ENCODE measurements at places on chromosomes 1 and 21.

DNA sequence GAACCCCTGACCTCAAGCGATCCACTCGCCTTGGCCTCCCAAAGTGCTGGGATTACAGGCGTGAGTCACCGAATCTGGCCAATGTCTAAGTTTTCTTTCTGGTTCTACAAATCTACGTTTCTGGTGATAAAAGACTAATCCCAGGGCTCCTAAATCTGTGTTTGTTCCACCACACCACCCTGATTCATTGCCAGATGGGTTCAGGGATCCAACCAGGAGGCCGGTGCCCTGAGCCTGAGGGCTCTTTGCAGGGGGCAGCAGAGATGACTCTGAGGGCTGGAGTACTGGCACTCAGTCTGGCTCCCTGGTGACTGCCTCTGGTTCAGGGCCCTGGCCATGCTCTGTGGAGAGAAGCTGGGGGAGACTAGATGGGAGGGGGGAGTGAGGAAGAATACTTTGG is 10.5 kb upstream of the OPRD1 start:
- no peak for DNase-seq

DNA sequence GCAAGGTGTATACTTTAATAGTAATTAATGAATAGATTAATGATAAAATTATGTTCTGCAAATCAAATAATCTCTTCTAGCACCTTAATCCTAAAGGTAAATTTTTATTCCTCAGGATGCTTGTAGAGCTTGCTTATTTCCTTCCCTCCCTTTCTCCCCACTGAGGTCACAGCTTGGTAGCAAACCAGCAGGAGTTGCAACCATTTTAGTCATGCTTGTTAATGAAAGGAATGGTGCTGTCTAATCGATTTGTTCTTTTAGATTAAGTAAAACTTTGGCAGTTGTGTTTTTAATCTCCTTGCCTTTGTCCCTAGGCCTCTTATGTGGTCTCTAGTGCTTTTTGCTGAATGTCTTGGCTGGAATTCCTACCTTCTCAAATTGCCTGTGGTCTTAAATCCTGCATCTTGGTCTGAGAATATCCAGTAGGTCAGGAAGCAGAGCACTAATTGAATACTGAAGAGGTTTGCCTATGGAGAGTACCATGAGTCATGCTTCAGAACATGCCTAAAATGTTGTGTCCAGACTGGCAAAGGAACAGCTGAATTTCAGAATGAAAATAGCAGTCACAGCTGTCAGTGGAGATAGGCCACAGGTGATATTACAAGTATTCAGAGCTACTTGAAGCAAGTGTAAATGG is 36.3 kb upstream of the RWDD3 start:
- DNase-seq, result no peak

GRCh38 chr21:45299026-45299863 is 11.6 kb upstream of the POFUT2 start:
- no peak for DNase-seq

- DNase-seq, result no peak
Observed at GRCh38 chr21:40719615-40720014, 127.3 kb downstream of the DSCAM start.

DNA sequence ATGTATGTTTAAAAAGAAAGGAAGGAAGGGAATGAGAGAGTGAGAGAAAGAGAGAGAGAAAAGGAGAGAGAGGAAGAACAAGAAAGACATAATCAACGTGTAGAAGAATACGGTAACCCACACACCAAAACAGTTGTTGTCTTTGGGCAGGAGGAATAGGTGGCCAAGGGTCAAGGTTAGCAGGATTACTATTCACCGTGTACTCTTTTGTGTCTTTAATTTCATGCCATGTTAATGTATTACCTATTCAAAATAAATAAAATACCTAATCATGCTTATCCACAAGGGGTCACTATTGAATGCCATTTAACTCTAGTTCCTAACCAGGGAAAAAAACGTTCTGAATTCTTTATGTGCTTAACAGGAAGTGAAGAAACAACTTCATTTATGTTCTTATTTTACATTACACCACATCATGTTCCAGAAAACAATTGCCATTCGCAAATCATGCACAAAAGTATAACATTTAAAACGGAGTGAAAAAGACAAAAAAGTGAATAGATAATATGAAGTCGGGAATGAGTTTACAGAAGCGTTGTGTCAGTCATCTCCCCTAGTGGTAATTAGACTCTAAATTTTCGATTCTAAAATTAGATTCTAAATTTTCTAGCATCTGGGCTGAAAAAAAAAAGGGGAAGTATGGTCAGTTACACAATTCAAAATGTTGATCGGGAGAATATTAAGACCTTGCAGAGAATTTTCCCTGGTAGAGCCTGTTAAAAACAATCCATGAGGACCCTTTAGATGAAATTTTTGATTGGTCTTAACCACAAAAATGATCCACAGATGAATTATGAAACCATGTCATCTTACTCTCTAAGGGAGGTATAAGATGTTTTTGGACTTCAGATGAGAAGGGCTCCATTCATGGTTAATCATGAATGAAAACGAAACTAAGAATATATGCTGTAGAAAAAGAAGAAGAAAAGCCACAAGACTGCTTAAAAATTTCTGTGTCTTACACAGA is 700 bp upstream of the KMO start:
- peak; percentile 94 for DNase-seq

GRCh38 chr1:150548632-150549495 is at the start of gene ADAMTSL4:
ADAMTSL4 (plus strand) TSS chr1:150549408; CDS start chr1:150552289, 2,881 bp downstream.
- DNase-seq, result peak; percentile 79

DNA sequence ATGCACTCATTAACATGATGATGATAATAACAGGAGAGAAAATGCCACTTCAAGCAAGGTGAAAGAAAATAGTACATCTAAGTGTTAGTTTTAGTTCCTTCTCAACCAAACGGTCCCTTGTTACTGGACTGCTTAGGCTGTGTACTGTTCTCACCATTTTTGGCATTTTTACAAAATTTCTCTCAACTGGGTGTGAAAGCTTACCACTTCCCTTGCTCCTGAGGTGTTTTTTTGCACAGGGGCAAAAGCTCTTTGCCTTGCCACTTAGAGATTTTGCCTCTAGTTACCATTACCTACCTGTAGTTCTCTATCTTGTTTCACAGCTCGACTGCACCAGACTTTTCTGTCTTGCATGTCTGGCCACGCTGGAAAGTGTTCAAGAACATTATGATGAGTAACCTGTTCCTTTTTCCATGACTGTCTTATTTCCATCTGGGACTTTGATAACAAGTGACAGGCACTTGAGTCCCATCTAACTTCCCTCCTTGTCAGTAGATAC is 10.7 kb downstream of the NEK7 start:
- DNase-seq, result peak; percentile 61

GRCh38 chr1:62457955-62458354 is 21.1 kb downstream of the USP1 start:
- no peak for DNase-seq

- DNase-seq, result no peak
Observed at GRCh38 chr1:84259376-84259775, 42.1 kb upstream of the SAMD13 start.

- DNase-seq, result no peak
Observed at GRCh38 chr1:233224311-233224710, 71.2 kb downstream of the PCNX2 start.

GRCh38 chr1:17112496-17113236 is 6.6 kb downstream of the PADI2 start:
- no peak for DNase-seq

Data from KBM-7 (cell line).